T-helper 2 cell (primary cell): ENCODE measurements at places on chromosomes 11 and 22.

- peak; percentile 99 for DNase-seq
These were observed at the start of gene PRDX5 for GRCh38 chr11:64317961-64318765. PRDX5 (plus strand) TSS chr11:64318121; CDS start chr11:64318216, 95 bp downstream.

DNA sequence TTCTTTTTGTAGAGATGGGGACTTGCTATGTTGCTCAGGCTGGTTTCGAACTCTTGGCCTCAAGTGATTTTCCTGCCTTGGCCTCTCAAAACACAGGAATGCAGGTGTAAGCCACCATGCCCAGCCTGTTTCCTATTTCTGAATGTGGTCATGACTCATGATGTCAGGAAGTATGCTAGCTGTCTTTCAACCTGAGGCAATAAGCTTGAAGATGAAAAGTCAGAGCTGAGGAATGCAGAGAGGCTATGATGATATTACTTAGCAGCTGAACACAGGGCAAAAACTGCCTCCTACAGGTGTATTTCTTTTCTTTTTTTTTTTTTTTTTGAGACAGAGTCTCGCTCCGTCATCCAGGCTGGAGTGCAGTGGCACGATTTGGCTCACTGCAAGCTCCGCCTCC lies 9.0 kb upstream of the NUCB2 start:
- no peak for DNase-seq

- DNase-seq: no peak
These were observed 2.6 kb upstream of the RAB3IL1 start for GRCh38 chr11:61919705-61920631.

DNA sequence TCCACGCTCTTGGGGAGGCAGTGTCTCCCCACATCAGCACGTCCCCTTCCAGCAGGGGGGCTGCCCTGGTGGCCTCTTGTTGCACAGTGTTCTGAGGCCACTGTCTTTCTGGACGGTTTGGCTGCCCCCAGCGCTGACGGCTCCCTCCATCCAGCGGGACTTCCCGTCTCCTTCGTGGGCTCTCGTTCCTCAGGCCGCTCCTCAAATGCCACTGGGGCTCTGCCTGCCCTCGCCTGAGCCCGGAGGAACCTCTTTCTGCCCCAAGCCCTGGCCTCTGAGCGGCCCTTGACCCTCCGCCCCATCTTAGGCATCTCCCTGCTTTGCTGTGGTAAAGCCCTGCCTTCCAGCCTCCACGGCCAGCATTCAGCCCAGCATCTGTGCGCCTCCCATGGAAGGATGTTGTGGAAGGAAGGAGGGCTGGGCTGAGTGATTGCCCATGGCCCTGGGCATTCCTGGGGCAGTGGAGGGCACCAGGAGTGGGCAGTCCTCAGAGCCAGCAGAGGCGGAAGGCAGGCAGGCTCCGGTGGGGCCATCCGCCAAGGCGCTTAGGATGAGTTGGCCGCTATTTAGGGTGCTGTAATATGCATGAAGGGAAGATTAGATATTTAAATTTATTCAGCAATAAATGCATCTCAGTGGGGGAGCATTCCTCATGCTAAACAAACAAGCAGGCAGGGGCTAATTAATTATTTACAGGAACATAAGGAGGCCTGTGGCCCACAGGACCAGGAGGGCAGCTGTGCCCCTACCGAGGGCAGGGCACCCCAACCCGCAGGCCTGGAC lies 17.8 kb downstream of the OTUB1 start:
- DNase-seq: no peak

DNA sequence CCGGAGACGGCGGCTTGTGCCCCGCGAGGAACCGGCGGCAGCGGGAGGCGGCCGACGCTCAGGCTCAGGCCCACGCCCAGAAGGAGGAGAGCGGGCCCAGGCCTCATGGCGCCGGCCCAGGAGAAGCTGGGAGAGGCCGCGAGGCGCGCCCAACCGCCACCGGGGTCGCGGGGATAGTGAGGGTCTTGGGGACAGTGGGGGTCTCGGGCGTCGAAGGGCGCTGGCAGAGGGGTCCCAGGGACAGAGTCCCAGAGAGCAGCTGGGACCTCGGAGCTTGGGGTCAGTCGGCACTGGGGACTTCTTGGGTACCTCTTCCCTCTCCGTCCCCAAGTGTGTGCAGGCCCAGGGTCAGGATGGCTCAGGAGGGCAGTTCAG lies at the start of gene PKDREJ:
Gene PKDREJ (minus strand): TSS at position 128 of the 375 bp plus-strand sequence. CDS start 21 bp downstream, at position 107.
- no peak for DNase-seq

GRCh38 chr11:96090711-96091110 lies 166.8 kb upstream of the MTMR2 start:
- DNase-seq: no peak

DNA sequence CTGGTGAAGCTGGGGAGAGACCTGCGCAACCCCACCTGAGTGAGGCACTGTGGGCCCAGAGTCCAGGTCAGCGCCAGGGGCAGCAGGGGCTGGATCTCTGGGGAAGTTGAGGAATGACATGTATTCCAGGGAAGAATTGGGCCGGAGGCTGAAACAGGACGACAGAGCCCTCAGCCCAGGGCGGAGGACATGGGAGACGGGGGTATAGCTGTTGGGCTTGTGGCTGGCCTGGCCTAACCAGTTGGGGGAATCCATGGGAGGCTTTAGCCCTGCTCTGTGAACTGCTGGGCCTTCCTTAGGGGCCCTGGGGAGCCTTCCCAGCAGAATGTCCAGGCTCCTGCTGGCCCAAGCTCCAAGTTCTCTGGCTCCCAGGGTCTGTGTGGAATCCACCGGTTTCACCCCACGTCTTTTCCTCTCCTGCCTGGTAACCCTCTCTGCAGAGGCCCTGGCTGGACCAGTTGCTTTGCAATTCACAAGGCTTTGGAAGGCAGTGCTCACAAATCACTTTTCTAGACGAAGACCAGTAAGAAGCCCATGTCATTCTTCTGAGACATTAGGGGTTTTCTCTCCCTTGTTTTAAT lies 50.4 kb upstream of the KCNQ1OT1 start:
- DNase-seq: no peak

DNA sequence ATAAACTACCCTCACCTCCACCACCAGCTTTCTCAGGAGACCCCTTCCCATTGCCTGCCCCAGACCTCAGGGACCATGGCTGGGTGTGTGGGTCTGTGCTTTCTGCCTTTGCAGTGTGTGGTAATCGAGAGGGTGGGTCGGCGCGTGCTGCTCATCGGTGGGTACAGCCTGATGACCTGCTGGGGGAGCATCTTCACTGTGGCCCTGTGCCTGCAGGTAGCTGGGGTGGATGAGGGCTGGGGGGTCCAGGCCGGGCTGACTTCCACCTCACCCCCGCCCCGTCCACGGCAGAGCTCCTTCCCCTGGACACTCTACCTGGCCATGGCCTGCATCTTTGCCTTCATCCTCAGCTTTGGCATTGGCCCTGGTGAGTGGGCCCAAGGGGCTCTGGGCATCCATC lies 10.5 kb upstream of the MIF start:
- DNase-seq: no peak

DNA sequence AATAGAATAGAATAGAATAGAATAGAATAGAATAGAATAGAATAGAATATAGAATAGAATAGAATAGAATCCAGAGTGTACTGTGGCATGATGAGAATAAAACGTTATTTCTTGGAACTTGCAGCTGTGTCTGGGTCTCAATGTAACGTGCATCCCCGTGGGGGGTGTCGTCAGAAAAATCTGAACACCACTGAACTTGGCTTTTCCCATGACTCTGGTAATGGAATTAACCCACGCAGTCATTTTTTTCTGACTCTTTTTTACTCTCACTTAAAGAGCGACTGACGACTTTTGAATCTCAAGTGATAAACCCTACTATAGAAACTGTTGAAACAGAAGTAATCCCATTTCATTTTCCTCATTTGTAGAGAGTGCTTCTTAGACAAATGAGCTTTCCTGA lies 92.4 kb upstream of the BID start:
- DNase-seq: no peak

DNA sequence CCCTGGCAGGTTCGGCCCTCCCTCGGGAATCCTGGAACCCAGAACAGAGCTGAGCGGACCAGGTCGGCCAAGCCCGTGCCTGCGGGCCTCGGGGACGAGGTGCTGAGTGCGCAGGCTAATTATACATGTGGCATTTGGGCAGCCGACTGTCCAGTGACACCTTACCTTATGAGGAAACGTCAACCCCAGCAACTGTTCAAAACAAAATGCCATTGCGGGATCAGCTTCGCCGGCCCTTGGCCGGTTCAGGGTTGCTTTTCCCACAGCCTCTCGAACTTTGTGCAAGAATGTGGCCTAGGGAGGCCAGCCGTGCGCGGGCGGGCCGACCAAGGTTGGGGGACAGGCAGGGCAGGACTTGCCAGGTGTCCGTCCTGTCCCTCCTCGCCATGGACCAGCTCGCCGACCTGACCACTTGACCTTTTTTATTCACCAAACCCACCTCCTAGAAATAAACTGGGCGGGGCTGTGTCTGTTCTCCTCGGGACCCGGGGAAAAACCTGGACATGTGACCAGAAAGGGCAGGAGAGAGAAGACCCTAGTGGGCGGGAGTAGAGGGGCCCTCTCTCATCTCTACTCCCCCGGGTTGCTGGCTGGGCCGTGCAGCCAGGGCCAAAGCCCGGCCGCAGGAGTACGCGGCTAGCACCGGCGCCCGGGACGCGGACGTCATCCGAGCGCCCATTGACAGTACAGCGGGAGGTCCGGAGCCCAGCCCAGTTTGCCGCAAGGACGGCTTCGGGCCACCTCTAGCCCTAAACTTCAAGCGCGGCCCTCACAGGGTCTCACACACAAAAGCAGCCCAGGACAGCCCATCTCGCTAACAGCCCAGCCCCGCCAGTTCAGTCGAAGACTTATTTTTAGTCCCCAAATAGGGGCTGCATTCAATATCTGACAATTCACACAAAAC lies 134.3 kb upstream of the C11orf58 start:
- DNase-seq: no peak

DNA sequence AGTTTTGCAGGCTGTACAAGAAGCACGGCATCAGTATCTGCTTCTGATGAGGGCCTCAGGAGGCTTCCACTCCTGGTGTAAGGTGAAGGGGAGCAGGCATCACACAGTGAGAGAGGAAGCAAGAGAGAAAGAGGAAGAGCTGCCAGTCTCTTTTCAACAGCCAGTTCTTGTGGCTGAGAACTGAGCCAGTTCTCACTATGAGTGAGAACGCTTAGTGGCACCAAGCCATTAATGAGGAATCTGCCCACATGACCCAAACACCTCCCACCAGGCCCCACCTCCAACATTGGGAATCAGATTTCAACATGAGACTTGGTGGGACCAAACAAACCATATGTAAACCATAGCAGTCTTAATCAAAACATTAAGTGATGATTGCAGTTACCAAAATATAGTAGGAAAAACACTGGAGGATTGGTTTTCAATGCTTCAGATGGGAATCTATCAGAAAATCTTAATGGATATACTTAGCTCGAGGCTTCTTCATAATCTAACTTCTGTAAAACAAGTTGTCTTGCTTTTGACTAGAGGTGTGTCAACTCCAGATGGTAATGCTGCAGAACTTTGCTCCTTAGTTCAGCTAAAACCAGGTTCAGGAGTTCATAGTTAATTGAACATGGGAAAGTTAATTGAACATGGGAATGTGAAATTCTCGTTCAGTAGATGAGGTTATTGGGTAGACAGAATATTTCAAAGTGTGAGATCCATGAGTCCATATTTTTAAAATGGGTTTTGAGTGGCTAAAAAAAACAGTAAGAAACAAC lies 12.2 kb downstream of the FAR1 start:
- DNase-seq: no peak

- DNase-seq: no peak
These were observed 16.9 kb downstream of the CTNND1 start for GRCh38 chr11:57778318-57779037.

DNA sequence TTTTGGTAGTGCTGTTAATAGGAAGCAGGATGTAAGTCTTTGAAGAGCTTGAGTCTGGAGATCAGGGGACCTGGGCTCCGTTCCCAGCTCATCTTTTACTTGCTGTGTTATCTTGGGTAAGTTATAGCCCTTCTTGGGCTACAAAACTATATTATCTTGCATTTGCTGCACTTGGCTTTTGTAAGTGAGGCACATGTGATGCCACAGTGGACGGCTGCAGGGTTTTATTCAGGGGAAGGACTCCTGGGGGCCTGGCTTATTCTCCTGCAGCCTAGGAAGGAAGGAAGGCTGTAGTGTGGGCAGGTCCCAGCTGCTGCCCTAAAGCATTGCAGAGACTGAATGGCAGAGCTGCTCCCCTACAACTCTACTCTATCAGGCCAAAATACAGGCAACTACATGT lies 6.4 kb downstream of the CD82 start:
- no peak for DNase-seq

GRCh38 chr22:33923660-33924246 lies 3.5 kb upstream of the LARGE1 start:
- no peak for DNase-seq

GRCh38 chr22:17958166-17958565 lies 66.2 kb downstream of the MICAL3 start:
- no peak for DNase-seq

DNA sequence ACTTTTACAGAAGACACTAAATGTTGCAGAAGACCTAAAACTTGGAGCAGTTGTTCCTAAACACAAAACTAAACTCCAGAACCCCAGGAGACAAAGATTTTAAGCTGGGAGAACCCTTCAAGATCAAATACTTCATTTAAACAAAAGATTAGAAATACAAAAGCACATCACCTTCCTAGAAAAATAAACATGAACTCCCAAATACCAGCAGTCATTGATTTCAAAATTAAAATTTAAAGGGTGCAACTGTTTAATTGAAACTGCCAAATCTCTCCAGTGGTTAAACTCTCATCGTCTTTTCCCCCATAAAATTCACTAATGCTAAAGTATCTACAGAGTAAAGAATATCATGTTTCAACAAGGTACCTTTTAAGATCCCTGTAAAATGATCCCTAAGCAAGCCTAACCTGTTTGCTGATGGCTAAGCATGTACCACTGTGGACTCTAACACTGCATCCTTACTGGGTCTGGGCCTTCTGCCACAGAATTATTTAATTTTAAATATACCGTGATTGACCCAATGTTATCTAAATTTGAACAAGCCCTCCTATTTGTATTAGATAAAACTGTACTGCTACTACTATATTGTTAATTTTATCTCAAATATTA lies 53.7 kb upstream of the CCDC34 start:
- DNase-seq: no peak

DNA sequence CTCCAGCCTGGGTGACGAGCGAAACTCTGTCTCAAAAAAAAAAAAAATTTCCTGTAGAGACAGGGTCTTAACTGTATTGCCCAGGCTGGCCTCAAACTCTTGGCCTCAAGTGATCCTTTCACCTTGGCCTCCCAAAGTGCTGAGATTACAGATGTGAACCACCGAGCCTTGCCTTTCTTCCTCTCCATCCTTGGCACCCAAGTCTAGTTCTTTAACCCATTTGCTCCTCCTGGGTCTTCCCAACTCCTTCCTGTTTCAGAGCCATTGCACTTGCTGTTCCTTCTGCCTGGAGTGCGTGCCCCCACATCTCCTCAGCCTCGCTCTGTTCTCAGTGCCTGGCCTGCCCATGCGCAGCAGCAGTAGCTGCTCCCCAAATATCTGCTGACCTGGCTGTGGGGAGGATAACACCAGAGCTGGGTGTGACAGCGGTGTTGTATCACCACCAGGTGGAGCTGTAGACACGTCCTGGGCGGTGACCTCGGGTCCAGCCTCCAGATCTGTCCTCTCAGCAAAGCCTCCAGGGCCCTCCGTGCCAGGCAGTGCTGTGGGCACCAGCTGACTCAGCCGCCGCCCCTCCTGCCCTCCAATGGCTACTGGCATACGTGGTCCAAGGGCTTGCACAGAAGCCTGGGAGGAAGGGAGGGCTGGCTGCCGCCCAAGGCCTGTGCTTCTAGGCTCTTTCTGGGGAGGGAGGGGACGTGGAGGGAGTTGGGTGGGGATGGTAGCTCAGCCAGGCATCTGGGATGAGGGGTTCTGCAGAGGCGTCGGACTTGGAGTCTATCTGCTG lies 22.0 kb downstream of the TEF start:
- DNase-seq: peak; percentile 70

- no peak for DNase-seq
These were observed 73.2 kb downstream of the KIAA1671 start for GRCh38 chr22:25025491-25026400.

GRCh38 chr11:23866641-23867040 lies 630.2 kb upstream of the LUZP2 start:
- no peak for DNase-seq
